ENCODE measurements at places on chromosomes 2 and 18.

DNA sequence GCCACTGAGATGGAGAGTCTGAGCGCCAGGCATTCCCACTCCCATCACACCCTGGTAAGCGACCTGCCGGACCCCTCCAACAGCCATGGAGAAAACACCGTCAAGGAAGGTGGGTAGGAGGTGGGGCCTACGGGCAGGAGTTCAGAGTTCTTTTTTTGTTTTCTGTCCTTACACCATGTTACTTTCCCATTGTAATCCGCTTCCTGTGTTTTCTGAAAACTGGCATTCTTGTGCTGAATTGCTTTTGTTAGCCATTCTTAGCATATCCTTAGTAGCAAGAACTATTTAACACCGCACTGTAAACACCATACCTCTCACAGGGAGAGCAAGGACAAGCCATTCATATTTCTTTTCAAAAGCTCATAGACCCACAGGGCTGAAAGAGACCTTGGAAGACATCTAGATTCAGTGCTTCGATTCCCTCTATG lies 46.2 kb downstream of the UNC80 start:
- DNase-seq: no peak

DNA sequence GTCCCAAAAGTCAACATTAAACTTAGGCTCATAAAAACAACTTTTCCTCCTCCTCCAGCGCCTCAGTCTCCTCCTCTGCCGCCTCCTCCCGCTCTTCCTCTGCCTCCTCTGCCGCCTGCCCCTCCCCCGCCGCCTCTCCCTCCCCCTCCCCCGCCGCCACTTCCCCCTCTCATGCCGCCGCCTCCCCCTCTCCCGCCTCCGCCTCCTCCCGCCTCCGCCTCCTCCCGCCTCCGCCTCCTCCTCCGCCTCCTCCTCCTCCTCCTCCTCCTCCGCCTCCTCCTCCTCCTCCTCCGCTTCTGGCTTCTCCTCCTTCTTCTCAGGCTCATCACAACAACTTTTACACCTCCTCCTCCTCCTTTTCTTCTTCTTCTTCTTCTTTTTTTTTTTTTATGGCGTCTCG lies 599.9 kb downstream of the TMEM182 start:
- DNase-seq: no peak

DNA sequence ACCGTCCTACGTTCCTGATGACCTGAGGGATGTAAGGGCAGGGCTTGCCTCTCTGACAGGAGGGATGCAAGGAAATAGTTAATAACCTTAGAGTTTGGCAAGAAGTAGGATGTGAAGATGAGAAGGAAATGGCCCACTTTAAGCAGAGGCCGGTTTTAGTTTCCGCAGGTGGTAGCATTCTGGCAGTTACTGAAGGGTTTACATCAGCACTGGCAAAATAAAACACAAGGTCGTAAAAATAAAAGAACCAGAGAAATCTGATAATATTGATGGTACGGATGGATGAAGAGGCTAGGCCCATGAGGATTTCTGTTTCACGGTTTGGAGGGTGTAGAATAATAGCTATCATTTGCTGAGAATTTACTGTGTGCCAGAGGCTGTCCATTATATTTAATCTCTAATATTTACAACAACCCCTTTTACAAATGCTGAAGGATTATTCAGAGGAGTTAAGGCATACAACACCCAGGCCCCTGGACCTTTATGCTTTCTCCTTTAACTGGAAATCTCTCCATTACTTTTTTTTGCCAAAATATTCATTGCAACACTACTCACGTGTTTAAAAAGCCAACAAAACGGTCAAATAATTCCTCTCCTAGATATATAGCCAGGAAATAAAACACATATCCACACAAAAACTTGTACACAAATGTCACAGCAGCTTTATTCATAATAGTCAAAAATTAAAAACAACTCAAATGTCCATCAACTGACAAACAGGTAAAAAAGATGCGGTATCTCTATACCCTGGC lies 28.5 kb downstream of the DAPL1 start:
- no peak for DNase-seq

DNA sequence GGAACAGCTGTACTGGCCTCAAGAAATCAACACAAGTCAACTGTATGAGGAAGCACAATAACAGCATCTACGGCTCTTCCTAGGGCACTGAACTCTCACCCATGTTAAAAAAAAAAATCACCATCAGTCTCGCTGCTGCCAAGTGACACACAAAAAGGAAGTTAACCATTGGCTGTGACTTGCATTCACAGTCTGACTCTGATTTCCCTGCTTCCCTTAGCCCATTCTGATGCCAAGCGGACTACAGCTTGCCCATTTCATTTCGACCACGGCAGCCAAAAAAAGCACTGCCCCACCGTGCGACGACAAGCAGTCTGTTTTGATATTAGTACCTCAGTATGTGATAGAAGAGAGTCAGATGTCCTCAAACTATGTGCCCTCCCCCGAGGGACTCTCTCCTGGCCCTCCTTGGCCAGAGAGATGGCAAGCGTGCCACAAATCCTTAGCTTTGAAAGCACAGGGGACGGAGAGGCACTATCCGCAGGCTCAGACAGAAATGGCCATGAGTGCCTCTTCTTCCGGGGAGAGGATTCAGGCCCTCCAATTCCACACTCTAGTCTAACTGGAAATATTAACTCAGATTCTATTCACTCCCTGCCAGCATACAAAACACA lies 250.0 kb downstream of the TCF4 start:
- DNase-seq: no peak

- no peak for DNase-seq
These were observed 327.3 kb downstream of the XIRP2 start for GRCh38 chr2:167215595-167215994.

DNA sequence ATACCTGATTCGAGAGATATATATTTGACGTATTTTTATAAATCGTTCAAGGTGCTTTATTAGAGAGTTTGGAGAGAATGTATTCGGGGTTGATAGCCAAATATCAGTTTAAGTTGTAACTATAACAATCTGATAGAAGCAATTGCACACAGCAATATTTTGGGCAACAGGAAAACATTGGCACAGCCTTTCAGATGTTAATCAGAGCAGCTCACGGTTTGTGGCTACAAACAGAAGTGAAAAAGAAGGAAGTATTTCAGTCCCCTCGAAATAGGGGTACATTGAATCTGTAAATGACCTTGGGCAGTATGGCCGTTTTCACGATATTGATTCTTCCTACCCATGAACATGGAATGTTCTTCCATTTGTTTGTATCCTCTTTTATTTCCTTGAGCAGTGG lies 20.6 kb downstream of the SERPINB10 start:
- DNase-seq: no peak

- DNase-seq: no peak
These were observed 430.8 kb downstream of the SETBP1 start for GRCh38 chr18:45111502-45111848.

DNA sequence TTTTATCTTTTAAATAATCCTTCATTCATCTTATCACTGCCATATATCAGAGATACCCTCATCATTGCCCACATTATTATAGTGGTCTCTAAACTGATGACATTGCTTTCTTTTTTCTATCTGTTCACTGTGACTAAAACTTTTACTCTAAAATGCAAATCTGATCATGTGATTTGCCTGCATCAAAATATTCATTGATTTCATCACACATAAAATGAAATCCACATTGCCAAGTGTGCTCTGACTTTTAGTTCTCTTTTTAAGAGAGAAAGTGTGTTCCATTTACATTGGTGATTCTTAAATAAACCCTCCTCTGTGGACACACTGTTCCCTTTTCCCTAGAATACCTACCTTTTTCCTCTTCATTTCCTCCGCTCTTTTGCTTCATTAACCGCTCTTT lies 7.5 kb downstream of the REL start:
- DNase-seq: no peak
